ENCODE measurements at places on chromosomes 6 and 20. TPM values are rescaled to one million over a fixed set of nuclear protein-coding genes. Genes with fewer than 3 reads are reported as not detected.

BNIP5 gene
- polyA plus RNA-seq: not detected

MEP1A gene
- not detected for polyA plus RNA-seq

SH3BGRL2 gene
- polyA plus RNA-seq: not detected

GSTA2 gene
- polyA plus RNA-seq: not detected

NKX2-2 gene
- polyA plus RNA-seq: not detected

TBC1D22B gene
- 8.7 TPM for polyA plus RNA-seq

PAX1 gene
- not detected for polyA plus RNA-seq

DNA sequence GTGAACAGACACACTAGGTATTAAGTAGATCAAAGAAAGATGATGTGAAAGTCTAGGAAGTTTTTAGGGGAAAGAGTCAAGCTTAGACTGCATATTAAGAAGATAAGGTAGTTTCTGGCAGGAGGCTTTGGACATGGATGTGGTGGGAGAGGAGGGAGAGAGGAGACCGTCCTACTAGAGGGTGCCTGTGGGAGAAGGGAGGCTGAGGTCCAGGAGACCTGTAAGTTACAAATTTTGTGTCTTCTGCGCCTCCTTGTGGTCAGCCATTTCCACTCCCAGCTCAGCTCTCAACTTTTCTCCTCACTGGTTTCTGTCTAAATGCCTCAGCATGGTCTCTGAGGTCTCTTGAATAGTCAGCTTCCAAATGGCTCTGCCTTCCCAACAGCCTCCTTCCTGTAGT, 193.5 kb downstream of the UNC5CL start:
- H3K4me1 ChIP-seq: no peaks in the 10 kb centered on the region
- no peak overlapping the region for H3K4me3 ChIP-seq
- H3K27ac ChIP-seq: no peak overlapping the region
- no peaks in the 10 kb centered on the region for H3K36me3 ChIP-seq

GRCh38 chr20:3461211-3461771, 9.5 kb upstream of the ATRN start:
- H3K27ac ChIP-seq: no peak overlapping the region
- no peak overlapping the region for H3K4me3 ChIP-seq
- peaks cover 6% of the 10 kb centered on the region for H3K27me3 ChIP-seq
- no peaks in the 10 kb centered on the region for H3K36me3 ChIP-seq

DNA sequence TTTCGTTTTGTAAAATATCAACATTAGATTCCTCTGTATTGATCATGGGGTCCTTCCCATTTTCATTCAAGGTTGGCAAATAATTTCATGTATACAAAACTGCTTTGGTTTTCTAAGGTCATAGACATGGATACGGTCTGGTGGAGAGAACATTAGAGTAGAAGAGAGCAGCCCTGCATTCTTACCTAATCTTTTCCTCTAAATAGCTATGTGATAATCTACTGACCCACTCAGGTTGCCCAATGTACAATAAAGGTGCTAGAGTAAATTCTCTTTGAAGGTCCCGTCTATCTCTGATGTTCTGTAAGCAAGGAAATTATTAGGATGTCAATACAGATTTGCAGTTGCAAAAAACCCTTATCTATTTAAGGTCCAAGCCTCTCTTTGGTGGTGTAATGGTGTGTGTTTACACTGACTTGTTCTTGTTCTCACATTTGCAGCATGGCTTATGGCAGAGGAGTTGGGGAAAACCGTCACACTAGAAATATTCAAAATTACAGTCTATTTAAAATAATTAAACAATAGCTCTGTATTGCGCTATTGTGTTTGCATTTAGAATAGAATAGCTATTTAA, 31.2 kb upstream of the NOX3 start:
- no peaks in the 10 kb centered on the region for H3K27me3 ChIP-seq
- no peak for DNase-seq
- no peak overlapping the region for H3K4me3 ChIP-seq
- no peak overlapping the region for H3K27ac ChIP-seq

- H3K27me3 ChIP-seq: no peaks in the 10 kb centered on the region
- H3K27ac ChIP-seq: peak overlapping the region; percentile 48
- peaks cover 35% of the 10 kb centered on the region for H3K4me1 ChIP-seq
- peaks cover 25% of the 10 kb centered on the region for H3K36me3 ChIP-seq
- no peak for DNase-seq
Measured at GRCh38 chr6:36095497-36096391, 34.6 kb upstream of the MAPK13 start.

GRCh38 chr20:45034436-45034835, 66.5 kb downstream of the KCNS1 start:
- H3K36me3 ChIP-seq: peaks cover 72% of the 10 kb centered on the region
- H3K27me3 ChIP-seq: no peaks in the 10 kb centered on the region
- peaks cover 60% of the 10 kb centered on the region for H3K4me1 ChIP-seq
- peak overlapping the region; percentile 60 for H3K27ac ChIP-seq
- no peak for DNase-seq

DNA sequence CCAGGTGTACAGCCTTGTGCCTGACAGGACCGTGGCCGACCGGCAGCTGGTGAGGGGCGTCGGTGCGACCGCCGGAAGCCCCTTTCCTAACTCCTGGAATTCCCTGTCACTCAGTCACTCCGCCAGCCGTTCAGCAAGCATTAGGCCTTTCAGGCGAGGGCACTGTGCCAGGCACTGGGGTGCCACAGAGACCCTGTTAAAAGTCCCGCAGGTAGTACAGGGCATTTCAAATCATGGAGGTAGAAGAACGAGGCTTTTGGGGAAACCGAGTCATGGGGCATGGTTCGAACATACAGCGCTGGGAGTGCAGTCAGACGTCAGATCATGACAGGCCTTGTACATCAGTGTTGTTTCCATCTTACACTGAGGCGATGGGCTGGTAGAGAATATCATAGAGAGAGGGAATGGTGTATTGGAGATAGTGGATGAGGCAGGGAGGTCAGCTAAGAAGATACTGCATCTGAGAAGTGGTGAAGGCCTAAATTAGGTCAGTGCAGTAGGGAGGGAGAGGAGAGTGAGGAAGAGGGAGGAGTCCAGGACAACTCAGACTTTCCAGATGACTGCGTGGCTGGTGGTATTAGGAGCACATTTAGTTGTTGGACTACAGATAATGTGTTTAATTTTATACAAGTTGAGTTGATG, 892 bp upstream of the DXO start:
- DNase-seq: no peak
- peak overlapping the region; percentile 91 for H3K4me3 ChIP-seq
- peaks cover 19% of the 10 kb centered on the region for H3K36me3 ChIP-seq
- peak overlapping the region; percentile 100 for H3K27ac ChIP-seq
- peaks cover 22% of the 10 kb centered on the region for H3K4me1 ChIP-seq

- no peak overlapping the region for H3K4me3 ChIP-seq
- no peaks in the 10 kb centered on the region for H3K4me1 ChIP-seq
- DNase-seq: no peak
- no peaks in the 10 kb centered on the region for H3K36me3 ChIP-seq
- H3K27ac ChIP-seq: no peak overlapping the region
- H3K27me3 ChIP-seq: peaks cover 2% of the 10 kb centered on the region
Measured at GRCh38 chr20:63333241-63333836, 27.8 kb downstream of the CHRNA4 start.

DNA sequence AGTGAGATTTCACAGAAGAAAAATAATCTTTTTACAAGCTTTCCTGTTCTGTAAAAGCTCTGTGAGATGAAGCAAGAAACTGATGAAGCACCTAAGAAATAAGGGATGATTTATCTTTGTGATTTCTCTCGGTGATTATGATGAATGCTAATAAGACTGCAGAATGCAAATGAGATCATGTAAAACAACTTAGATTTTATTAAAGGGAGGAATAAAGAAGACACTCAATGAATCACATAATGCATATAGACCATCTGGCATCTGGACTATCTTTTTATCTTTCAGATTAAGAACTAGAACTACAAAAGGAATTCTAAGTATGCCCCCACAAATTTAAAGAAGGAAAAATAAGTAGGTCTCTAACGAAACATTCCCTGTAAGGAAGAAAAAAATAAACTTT, 361.5 kb upstream of the OPRM1 start:
- H3K4me1 ChIP-seq: no peaks in the 10 kb centered on the region
- H3K4me3 ChIP-seq: no peak overlapping the region
- no peak overlapping the region for H3K27ac ChIP-seq
- H3K27me3 ChIP-seq: no peaks in the 10 kb centered on the region

DNA sequence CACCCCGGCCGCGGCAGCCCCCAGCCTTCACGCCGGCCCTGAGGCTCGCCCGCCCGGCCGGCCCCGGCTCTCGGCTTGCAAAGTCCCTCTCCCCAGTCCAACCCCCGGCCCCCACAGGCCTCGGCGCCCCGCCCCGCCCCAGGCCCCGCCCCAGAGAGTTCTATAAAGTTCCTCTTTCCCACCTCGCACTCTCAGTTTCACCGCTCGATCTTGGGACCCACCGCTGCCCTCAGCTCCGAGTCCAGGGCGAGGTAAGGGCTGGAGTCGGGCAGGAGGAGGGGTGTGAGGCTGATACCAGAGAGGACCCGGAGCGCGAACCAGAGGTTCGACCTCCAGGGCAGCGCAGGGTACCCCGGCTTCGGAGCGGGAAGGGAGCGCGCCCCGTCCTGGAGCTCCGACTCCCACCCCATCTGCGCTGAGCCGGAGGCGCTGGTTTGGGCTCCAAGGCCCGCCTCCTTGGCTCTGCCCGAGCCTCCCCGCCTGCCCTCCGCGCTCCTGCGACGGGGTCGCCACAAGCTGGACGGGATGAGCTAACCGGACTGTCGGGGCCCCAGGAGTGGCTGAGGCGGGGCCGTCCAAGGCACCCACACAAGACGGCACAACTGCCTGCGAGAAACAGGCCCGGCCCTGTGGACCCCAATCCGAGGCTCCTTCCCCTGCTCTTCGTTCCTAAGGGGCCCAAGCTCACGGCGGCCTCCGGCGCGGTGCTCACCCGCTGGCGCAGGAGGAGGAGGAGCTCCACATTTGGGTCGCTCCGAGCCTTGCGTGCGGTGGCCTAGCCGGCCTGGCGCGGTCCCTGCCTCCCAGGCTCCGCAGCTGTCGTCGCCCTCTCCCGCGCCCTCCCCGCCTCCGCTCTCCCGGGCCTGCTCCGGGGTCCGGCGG, at the start of gene IRF4:
Gene IRF4 (plus strand): TSS at position 194 of the 882 bp plus-strand sequence. CDS start 1,401 bp downstream, outside the sequence.
- H3K36me3 ChIP-seq: peaks cover 16% of the 10 kb centered on the region
- peaks cover 48% of the 10 kb centered on the region for H3K4me1 ChIP-seq
- peak within 1 kb of the TSS; percentile 88 for H3K4me3 ChIP-seq
- DNase-seq: peak; percentile 77
- H3K27ac ChIP-seq: peak within 1 kb of the TSS; percentile 63

DNA sequence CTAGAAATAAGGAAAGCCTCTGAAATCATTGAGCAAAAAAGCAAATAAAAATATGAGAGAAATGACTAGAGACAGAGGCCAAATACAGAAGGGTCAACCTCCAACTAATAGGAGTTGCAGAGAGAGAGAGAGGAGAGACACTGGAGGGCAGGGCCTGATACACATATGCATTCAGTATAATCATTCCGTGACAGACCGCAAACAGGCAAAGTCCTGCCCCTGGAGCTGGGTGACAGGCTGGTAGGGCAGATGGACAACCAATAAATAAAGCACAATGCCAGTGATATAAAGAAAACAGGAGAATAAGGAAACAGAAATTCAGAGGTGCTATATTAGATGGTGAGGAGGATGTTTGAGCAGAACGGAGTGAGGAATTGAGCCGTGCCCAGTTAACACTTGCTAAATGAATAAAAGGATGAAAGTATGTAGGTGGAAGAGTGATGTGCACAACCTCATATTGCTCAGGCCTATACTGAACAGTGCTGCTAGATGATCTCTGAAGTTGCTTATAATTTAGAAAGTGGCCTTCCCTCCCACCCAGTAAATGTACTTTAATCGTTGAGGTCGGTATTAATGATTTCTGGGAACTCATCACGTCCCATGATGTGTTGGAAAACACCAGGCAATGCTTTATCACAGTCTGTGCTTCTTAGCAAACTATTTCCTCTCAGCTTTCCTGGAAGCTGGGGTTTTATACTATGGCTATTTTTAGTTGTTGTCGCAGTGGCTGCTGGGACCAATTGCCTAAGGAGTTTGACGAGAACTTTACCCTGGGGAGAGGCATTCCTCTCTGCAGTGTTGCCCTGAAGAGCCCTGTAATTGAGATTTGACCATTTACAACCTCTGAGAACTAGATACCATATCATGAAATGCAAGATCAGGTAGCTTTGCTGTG, 37.6 kb upstream of the CLIC5 start:
- peak; percentile 9 for DNase-seq
- peaks cover 7% of the 10 kb centered on the region for H3K27me3 ChIP-seq
- no peaks in the 10 kb centered on the region for H3K36me3 ChIP-seq

All from CD4-positive, CD25-positive, alpha-beta regulatory T cell (primary cell).